Left renal cortex interstitium (tissue), 4 donors: ENCODE measurements at places on chromosomes 6 and 20. TPM values are rescaled to one million over a fixed set of nuclear protein-coding genes. Genes with fewer than 3 reads are reported as not detected.

DNA sequence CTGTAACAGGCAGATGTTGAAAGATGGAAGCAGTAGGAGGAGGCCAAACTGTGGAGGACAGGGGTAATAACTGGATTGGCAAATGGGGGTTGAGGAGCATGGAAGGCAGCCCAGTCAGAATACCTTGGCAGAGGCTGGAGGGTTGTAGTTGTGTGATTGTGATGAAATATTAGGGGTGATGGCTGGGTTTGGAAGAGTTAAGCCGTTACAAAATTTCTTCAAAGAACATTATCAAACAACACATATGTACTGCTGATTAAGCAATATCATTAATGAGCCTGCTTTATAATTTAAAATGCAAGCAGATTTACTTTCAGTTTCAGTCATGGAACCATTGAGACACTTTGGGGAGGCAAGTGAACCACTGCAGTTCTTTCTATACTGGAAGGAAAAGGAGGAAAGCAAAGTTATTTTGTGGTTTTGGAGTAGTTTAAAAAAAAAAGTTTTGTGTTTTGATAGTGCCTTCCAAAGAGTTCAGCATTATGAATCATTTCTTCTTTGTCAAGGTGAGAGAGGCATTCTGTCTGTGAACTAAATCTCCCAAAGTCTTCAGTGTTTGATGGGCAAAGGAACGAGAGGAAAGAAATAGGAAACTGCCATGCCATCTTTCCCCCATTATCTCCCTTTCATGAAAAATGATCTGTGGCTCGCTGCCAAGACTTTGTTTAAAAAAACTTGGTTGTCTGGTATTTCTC lies 20.7 kb downstream of the FOXO3 start:
- no peak for DNase-seq

DNA sequence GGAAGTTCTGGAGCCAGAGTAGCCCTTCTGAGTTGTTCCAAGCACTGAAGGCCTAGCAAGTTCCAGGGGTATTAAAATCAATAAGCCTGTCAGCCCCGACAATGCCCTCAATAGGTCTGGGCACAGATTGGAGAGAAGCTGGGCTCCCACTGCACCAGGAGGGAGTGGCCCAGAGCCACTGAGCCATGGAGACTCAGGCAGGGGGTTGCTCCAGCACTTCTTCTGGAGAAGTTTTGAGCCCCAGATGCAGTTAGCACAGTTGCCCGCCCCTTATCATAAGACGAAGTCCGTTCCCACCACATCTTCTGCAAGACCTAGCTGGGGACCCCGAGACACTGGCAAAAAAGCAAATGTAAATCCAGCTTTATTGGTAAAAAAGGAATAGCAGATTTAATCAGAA lies 13.0 kb downstream of the DEFB132 start:
- DNase-seq: no peak

- no peak for DNase-seq
These were observed 8.0 kb upstream of the IDH3B start for GRCh38 chr20:2671977-2672376.

DNA sequence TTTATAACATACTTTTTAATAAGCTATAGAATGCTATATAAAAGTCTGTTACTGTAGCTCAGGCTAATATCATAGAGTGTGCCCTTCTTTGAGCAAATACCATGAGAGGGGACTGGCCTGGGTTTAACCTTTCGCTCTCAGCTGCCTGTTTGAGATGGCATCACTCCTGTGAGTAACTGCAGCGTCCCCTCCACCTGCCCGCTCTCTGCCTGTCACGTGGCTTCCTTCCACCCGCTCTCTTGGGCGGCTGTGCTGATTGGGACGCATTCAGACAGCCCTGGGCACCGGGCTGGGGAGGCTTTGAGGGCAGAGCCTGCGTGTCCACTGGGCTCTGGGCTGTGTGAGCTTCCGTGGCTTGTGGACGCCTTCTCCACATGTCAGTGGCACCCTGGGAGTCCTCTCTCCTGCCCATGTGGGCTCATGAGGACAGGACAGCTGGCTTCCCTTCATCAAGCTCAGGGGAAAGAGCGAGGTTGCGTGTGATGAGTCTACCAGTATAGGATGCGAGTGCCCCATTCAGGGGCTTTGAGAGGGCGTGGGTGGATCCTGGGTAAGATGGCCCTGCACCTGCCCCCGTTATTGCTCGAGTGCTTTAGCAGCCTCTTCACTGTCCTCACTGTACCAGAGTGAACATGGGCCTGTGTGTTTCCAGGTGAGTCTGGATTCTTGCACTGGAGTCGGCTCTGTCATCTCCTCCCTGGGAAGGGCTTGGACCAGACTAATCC lies 10.7 kb upstream of the C20orf204 start:
- DNase-seq: no peak

DNA sequence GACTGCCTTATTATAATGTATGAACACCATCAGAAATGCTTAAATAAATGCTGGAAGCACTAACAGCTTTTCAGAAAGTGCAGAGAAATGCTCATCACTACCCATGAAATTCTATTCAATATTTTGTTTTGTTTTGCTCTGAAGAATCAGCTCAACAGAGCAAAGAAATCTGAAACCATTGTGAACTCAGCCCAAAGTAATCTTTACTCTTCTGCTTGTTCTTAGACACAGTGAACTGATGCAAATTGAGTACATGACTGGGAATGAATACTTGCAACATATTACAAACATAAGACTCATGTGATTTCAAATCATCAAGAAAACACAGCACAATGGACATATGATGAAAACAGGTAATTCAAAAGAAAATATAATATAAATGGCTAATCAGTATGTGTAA lies 404.6 kb upstream of the OPRM1 start:
- DNase-seq: no peak

- no peak for DNase-seq
These were observed 21.3 kb upstream of the RREB1 start for GRCh38 chr6:7086488-7086887.

GRCh38 chr20:13059398-13060136 lies 50.8 kb downstream of the SPTLC3 start:
- no peak for DNase-seq

- DNase-seq: no peak
These were observed 62.9 kb upstream of the ZNF217 start for GRCh38 chr20:53656293-53657202.

BTN1A1 gene
- polyA plus RNA-seq: 0.22 TPM

DNA sequence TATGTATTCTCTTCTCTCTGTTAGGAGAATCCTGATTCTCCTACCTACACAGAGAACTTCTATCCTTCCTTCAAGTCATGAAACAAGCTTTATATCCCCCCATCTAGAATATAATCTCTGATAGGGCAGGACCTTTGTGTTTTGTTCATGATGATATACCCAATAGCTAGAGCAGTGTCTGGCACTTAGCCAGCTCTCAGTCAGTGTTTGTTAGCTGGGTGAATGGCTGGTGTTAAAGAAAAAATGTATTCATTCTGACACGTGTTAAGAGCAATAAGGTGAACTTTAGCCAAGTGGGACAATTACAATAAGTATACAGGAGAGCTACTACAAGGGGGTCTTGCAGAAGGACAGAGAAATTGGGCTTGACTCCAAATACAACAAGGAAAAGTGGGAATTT lies 34.3 kb upstream of the TNFRSF21 start:
- DNase-seq: no peak

- no peak for DNase-seq
These were observed 45.9 kb downstream of the UBE3D start for GRCh38 chr6:83019741-83020140.

GRCh38 chr6:104256646-104257045 lies 603.1 kb downstream of the HACE1 start:
- no peak for DNase-seq

GRCh38 chr6:162271922-162272321 lies 455.6 kb downstream of the PRKN start:
- no peak for DNase-seq

DNA sequence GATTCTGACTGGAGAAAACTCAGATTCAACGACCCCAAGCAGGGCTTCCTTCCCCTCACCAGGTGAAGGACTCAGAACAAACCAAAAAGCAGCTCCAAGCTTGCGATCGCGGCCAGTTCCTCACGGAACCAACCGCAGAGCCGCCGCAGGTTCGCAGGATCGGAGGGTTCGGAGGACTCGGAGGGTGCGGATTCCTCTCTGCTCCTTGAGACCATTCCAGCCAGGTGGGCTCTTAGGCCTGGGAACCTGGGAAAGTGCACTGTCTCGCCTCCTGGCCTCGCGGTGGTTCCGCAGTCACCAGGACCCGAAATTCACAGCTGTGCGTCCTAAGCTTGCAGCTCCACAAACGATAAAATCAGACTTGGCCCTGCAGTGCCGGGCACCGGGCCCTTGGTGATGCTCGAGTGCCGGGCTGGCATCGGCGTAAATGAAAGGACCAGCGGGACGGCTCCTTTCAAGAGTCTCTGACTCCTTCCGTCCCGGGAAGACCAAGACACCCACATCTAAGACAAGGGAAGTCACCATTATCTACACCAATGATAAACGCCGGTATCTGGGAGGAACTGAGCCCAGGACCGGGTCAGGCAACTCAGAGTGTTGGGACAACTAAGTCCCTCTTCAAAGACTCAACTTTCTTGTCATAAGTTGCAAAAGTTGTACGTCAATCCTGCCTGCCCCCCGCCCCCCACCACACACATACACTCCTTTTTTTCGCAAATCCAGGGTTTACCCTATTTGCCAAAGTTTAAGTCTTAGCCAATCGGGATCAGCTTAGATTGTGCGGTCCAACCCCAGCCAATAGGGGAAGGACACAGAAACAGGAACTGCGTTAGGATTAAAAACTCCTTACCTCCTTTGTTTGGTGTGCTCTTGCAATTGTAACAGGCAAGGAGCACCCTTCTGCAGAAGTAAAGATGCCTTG lies 69.8 kb upstream of the PRSS16 start:
- peak; percentile 82 for DNase-seq

DNA sequence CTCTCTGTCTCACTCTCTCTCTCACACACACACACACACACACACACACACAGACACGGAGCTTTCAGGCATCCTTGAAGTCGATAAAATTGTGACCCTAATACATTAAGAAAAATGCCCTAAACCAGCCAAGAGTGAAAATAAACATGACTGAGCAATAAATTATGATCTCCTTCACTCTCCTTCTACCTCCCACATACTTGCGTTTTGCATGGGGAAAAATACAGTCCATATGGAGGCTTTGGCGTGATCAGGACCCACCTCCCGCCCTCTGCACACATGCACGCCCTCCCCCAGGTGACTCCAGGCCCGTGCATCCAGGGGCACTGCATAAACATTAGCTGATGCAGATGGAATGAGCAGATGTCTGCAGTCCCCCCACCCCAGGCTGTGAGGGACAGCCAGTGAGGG lies 114.2 kb upstream of the JARID2 start:
- no peak for DNase-seq

- no peak for DNase-seq
These were observed 46.0 kb downstream of the CDC40 start for GRCh38 chr6:110226261-110226660.

DNA sequence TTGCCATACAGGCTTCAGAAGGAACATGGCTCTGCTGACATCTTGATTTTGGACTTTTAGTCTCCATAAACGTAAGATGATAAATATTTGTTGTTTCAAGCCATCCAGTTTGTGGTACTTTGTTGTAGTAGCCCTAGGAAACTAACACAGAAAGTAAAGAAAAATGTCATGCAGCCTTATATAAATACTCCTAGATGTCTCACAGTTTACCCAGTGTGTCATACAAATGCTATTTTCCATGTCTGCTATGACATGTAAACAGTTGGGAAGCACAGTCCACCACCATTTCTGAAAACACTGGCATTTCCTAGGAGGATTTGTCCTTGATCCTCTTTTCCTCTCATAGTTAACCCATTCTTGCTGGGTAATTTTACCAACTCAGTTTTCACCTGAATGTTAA lies 30.6 kb upstream of the ME1 start:
- no peak for DNase-seq

DNA sequence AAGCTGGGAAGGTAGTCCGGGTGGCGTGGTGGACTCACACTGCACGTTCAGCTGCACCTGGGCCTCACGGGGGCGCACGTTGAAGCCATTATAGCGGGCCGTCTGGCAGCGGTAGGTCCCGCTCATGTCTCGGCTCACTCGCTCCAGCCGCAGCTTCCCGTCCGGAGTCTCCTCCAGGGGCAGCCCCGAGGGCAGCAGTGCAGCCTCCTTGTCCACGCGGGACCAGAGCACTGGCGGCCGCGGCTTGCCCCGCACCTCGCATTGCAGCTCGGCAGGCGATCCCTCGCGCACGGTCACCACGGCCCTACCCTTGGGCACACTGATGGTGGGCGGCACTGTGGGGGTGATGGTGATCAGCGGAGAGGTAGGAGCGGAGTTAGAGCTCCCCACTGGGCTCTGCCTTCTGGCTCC lies 47.6 kb downstream of the MDGA1 start:
- no peak for DNase-seq

- no peak for DNase-seq
These were observed 235.9 kb downstream of the BTBD3 start for GRCh38 chr20:12153628-12154027.

- no peak for DNase-seq
These were observed 483 bp downstream of the SMIM26 start for GRCh38 chr20:18567739-18568091.

- DNase-seq: no peak
These were observed 58.1 kb upstream of the PLEKHG1 start for GRCh38 chr6:150541576-150541975.

DNA sequence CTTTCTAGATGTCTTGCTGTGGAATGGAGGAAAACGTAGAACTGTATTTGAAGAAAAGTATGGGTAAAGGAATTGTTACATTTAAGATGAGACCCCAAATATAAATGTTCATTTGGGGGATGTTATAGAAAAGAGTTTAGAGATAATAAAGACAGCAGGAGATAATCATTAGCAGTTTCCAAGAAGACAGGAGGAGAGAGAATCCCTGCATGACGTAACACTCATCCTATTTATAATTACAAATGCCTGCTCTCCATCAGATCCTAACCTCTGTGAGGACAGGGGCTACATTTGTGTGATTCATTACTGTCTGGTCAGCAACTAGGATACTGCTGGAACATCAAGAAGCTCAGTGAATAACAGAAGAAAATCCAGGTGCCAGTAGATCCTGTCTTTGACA lies 133.0 kb upstream of the HDDC2 start:
- DNase-seq: no peak

RRAGD gene
- 37.3 TPM for polyA plus RNA-seq

- no peak for DNase-seq
These were observed 6.2 kb downstream of the SS18L1 start for GRCh38 chr20:62149532-62150309.

DDX43 gene
- 0.69 TPM for polyA plus RNA-seq

KHDC1L gene
- polyA plus RNA-seq: 0.30 TPM

DNA sequence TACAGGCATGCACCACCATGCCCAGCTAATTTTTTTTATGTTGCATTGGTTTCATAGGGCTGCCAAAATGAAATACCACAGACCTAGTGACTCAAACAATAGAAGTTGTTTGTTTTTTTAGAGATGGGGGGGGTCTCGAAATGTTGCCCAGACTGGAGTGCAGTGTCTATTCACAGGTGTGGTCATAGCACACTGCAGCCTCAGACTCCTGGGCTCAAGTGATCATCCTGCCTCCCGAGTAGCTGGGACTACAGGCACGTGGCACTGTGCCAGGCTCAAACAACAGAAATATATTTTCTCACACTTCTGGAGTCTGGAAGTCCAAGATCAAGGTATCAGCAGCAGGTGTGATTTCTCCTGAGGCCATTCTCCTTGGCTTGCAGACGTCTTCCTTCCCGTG lies 6.6 kb upstream of the SLC16A10 start:
- DNase-seq: no peak

- DNase-seq: no peak
These were observed 538.7 kb upstream of the ID4 start for GRCh38 chr6:19298421-19298820.
